ENCODE measurements at places on chromosomes 7 and 10. TPM values are rescaled to one million over a fixed set of nuclear protein-coding genes. Genes with fewer than 3 reads are reported as not detected.
A peak's percentile ranks its signal among the peaks of the same experiment; 100 is the strongest.

- peak; percentile 25 for DNase-seq
These were observed 33.3 kb upstream of the TM9SF3 start for GRCh38 chr10:96619796-96620773.

The PRPS1L1 gene
- total RNA-seq, result not detected

GRCh38 chr10:74891053-74891452, 64.7 kb downstream of the KAT6B start:
- DNase-seq, result no peak

DNA sequence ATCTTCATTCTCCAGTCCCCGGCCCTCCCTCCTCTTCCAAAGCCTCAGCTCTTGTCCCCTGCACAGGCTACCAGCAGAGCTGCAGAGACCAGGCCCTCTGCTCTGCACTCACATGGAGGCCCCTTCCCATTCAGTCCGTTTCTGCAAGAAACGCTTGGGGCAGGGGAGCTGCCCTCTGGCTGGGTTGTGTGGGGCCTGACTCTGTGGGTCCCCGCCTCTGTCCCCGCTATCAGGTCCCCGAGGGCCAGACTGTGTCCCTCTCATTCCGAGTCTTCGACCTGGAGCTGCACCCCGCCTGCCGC, 1.5 kb downstream of the PCOLCE start:
- no peak for DNase-seq

DNA sequence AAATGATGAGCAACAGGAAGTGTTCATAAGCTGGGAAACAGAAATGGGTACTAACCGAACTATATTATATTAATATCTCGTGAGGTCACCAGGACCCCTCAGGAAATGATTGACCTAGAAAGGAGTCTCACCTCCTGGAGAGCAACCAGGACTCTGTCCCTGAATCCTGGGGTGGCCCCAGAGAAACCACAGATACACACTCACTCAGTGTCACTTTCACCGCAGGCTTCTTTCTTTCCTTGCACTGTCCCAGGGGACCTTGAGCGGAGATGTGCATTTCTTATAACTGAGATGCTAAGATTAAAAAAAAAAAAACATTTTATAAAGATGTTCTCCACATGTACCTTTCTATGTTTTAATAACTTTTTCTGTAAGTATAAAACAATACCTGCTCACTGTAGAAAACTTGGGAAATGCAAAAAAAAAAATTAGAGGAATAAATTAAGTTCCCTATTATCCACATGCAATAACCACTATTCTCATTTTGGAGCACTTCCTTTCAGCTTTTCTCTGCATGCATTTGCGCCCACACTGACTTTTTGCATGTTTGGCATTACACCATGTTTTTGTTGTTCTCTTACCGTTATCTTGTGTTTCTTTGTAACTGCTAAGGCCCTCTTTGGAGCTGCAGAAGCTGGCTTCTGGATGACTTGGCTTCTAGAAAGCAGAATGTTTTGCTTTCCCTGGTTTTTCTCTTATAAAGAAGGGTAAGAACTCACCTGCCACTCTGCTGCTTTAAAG, 15.0 kb downstream of the NOD1 start:
- DNase-seq, result no peak

DNA sequence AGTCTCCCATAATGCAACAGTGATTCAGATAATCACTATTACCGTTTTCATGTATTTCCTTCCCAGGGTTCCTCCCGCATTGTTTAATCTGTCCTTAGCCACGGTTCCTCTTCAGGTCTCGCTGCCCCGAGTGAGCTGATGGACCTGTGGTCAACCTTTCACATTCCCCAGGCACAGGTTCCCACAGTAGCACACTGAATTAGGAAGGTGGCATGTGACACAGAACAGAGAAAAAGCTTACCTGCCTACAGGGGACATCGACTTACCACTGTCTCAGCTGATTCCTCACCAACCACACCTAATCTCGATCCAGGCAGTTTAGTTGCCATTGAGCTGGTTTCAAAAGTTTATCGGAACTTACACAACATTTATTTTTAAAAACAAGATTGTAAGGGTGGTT, 72.2 kb downstream of the MTURN start:
- peak; percentile 33 for DNase-seq
